ENCODE measurements at places on chromosomes 13 and 19.
A peak's percentile ranks its signal among the peaks of the same experiment; 100 is the strongest.

GRCh38 chr13:24742977-24743376 lies 21.0 kb upstream of the RNF17 start:
- no peak for DNase-seq

DNA sequence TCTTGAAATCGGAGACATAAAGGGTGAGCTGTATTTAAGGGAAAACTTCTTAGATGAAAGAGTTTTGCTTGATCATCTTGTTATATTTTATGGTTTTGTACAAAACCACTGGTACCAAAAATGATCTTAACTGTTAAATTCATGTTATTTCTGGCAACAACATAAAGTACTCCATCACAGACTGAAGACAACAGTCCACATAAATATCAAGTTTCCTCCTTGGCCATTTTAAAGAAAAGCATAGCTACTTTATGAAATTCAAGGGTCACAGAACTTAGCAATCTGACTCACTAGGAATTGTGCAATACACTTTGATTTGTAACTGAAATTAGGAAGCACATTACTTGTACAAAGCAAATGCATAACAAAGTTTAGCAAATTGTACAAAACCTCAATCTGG lies 66.3 kb downstream of the TBC1D4 start:
- no peak for DNase-seq

DNA sequence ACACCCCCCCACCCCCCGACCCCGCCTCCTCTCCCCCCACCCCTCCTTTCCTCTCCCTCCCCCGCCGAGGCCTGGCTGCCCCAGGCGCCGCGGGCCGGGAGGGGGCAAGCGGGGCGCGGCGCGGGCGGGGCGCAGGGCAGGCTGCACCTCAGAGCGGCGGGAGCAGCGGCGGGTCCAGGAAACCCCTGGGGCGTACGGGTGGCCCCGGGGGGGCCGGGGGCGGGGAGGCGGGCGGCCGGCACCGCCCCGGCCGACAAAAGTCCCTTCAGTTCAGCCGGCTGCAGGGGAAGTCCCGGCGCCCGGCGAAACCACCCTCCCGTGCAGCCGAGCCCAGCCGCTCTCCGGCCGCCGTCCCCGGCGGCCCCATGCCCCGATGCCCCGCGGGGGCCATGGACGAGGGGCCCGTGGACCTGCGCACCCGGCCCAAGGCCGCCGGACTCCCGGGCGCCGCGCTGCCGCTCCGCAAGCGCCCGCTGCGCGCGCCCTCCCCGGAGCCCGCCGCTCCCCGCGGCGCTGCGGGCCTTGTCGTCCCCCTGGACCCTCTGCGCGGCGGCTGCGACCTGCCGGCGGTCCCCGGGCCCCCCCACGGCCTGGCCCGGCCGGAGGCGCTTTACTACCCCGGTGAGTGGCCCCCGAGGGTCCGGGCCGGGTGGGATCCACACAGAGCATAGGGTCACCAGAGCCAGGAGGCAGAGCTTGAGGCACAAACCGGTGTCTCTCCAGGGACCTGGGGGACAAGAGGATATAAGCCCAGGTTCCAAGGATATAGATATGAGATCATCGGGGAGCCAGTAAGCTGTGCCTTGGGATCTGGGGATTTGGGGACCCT lies at the start of gene BCL3:
BCL3 (plus strand) TSS at position 283 of the 829 bp plus-strand sequence; CDS start at position 366, 83 bp downstream.
- peak; percentile 81 for DNase-seq

GRCh38 chr19:33622809-33623511 lies 1.2 kb downstream of the CHST8 start:
- DNase-seq, result no peak

DNA sequence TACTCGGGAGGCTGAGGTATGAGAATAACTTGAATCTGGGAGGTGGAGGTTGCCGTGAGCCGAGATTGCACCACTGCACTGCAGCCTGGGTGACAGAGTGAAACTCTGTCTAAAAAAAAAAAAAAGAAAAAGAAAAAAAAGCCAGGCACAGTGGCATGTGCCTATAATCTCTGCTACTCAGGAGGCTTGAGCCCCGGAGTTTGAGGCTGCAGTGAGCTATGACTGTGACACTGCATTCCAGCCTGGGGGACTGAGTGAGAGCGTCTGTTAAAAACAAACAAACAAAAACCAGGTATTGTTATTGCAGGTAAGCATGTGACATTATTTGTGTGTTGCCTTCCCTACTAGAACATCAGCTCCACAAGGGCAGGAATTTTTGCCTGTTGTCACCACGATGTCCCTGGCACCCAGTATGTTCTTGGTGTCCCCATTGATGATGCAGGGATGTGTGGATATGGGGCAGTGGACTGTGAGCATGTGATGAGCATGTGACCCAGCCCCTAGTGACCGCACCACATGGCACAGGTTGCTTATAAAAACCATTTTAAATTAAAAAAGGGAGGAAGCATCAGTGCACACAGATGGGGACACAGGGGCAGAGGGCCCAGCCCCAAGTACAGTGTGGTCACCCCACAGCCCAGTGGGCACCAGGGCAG lies 1.6 kb upstream of the KANK2 start:
- DNase-seq, result no peak

GRCh38 chr13:69204620-69205019 lies 903.0 kb upstream of the ATXN8OS start:
- DNase-seq, result no peak

DNA sequence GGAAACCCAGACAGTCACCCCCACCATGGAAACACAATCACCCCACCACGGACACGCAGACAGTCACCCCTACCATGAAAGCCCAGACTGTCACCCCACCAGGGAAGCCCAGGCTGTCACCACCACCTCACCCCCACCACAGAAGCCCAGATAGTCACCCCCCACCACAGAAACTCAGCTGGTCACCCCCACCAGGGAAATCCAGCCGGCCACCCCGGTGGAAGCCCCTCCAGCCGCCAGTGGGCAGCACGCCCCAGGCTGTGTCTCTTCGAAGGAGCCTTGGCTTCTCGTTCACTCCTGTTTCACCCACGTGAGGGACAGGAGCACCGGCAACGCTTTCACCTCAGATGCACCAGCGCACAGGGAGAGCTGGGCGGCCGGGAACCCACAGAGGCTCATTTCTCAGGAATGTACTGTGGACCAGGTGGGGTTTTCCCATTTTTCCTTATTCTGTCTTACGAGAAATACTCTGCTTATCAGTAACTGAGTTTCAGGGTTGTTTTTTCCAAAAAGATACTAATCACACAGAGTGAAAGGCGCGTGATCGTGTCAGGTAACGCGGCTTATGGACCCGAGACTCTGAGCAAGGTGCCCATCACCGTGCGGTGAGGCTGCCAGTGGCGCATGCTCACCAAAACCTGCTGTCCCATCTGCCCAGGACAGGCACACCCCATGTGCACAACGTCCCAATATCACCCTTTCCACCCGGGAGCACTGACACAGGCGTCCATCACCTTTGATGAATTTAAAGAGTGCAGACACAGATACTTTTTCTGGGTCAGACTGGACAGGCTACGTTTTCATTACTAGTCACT lies 28.0 kb downstream of the CARS2 start:
- DNase-seq, result no peak

GRCh38 chr19:39480337-39481228 lies at the start of gene TIMM50:
Gene TIMM50, plus strand, starts transcription at chr19:39480838. Its CDS starts 16 bp downstream, at chr19:39480854.
- DNase-seq, result peak; percentile 96

DNA sequence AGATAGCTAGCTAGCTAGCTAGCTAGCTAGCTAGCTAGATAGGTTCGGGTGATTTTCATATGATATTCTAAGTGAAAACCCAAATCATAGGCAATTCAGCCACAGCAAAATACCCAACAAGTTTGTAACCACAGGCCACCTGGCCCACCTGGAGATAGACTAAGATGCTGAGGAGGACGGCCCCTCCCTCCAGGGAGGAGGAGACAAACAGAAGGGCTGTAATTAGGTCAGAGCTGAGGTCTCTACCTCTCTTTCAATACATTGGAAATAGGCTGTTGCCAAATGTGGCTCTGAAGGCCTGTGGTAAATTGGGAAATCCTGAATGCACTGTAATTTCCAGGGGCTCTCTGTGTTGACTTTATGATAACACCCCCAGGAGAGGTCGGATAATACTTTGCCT lies 382.2 kb downstream of the FGF9 start:
- no peak for DNase-seq

GRCh38 chr13:22944378-22944777 lies 236.4 kb upstream of the SGCG start:
- no peak for DNase-seq

- no peak for DNase-seq
Observed at GRCh38 chr13:54687173-54687572, 1658.6 kb downstream of the OLFM4 start.

- no peak for DNase-seq
Observed at GRCh38 chr13:75938811-75939560, 302.9 kb downstream of the LMO7 start.

GRCh38 chr19:52535771-52536447 lies 8.4 kb downstream of the ZNF808 start:
- DNase-seq, result peak; percentile 80

DNA sequence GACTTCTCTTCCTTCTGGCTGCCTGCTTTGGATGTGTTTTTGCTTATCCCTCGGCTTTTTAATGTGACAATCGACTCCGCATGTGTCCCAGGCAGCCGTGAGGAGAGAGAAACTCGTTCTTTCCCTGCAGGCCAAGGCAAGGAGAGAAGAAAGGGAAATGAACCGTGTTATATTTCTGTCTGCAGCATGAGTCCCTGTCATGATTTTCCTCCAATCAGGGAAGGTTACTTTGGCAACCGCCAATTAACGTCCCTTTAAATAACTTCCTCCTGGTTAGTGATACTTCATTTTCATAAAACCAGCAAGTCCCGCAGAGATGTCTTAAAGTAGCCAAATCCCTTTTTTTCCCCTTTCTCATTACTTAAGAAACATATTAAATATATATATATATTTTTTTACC lies 42.6 kb downstream of the RFC3 start:
- no peak for DNase-seq

- no peak for DNase-seq
Observed at GRCh38 chr13:100818711-100819110, 144.1 kb upstream of the TMTC4 start.

DNA sequence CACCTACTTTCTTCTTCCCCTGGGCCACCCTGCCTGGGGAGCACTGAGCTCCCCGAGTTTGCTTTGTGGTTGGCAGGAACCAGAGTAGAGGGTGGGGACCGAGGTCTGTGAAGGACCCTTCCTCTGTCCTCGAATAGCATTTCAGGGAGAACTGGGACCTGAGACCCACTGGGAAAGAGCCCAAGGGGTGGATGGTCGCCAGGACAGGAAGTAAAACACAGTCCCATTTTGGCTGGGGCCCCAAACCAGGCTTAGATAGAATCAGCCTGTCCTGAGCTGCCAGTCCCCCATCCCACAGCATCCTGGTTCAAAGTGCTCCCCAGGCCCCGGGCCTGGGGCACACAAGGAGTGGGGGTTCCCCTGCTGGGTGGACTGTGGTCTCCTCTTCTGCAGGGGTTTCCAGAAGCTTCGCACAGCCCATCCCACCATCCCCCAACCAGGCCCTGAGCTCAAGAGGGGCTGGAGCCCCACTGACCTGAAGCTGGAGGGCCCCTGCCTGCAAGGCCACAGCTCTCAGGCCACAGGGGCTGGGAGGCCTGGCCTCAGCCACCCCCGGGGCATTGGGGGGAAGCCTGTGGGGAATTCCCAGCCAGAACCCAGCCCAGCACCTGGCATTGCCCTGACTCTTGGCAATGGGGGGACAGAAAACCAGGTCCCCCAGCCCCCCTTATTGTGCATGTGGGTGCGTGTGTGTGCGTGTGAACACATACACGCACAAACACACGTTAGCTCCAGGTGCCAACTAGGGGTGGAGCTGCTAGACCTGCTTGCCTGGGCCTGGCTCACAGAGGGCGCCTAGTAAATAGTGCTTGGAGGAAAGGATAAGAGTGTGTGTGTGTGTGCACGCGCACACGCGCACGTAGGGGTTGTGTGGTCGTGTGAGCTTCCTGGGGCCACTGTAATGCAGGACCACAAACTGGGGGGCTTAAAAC lies 995 bp upstream of the MKNK2 start:
- DNase-seq, result no peak

- DNase-seq, result no peak
Observed at GRCh38 chr19:10533646-10534386, 9.9 kb upstream of the ATG4D start.

GRCh38 chr13:106683179-106683578 lies 115.2 kb upstream of the ARGLU1 start:
- DNase-seq, result no peak

GRCh38 chr19:52140032-52140710 lies 433 bp upstream of the ZNF616 start:
- no peak for DNase-seq

DNA sequence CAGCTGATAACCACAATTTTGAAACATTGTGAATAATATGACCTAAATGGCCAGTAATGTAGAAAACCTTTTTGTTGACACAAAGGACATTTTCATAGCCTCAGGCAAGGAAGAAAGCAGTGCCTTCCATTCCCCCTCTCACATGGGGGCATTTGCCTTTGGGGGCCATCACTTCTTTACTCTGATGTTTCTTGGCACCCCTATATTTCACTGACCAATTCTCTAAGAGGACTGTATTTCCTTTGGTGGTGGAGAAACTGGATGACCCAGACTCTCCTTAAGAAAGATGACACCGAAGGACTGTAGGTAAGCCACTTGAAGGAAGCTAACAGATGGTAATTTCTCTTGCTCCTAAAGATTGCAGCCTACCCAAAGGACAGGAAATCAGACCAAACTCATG lies 254.6 kb downstream of the DCLK1 start:
- no peak for DNase-seq

DNA sequence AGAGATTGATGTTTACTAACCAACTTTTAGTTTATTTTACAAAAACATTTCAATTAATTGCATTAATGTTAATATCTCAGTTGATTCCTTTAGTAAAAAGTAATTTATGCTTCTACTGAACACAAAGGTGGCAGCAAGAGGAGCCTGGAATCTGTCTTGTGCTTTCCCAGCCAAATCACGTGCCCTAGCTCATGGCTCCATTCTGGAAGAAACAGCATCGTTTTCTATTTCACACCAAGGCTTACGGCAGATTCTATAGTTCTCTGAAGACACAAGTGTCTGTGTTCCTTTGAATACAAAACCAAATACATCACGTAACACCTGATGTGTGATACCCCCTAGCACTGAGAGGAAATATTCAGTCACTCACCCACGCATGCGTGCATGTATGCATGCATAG lies 346.1 kb upstream of the MIR17HG start:
- DNase-seq, result no peak

DNA sequence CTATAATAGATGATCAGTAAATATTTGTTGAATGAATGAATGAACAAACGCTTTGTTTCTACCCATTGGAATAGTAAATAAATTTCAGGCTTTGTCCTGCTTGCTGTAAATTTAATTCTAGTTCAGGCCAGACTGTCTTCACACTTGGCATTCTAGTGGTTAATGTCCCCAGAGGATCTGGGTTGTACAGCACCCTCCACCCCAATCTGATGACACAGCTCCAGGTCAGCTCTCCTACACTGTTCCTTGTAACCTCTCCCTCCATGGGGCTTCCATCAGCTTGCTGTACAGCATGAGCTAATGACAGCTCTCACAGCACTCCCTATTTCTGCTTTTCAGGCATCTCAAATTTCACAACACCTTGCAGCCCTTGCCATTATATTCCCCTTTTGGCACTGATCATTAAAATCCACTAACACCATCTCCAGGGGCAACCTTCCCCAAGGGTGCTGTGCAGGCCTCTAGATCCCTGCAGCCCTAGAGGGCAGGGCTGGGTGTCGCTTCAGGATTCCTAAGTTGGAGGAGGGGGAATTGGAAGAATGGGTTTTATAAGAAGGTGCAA lies 12.7 kb upstream of the KL start:
- DNase-seq, result no peak

GRCh38 chr19:45163156-45163555 lies 2.4 kb upstream of the NKPD1 start:
- no peak for DNase-seq

- no peak for DNase-seq
Observed at GRCh38 chr13:102280366-102280765, 121.5 kb downstream of the FGF14 start.
